Cortex of kidney (tissue), 1 donor: ENCODE measurements at places on chromosomes 11 and 22.

DNA sequence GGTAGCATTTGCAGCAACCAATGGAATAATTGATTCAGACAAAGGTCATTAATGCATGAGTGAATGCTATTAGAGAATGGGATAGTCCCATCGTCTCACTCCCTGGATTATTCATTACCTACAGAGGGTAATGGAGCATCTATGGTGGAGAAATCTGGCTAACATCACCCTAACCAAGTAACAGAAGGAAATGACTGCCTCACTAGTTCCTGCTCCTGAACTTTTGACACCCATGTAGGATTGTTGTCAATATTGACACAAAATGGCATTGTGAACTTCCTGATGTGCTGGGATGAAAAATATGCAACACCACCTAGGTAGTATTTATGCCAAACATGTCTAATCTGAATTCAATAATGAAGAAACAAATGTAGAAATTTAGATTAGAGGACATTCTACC lies 44.0 kb upstream of the KIRREL3 start:
- no peak for DNase-seq

- DNase-seq: no peak
Measured at GRCh38 chr11:122127020-122127419, 11.0 kb upstream of the BLID start.

DNA sequence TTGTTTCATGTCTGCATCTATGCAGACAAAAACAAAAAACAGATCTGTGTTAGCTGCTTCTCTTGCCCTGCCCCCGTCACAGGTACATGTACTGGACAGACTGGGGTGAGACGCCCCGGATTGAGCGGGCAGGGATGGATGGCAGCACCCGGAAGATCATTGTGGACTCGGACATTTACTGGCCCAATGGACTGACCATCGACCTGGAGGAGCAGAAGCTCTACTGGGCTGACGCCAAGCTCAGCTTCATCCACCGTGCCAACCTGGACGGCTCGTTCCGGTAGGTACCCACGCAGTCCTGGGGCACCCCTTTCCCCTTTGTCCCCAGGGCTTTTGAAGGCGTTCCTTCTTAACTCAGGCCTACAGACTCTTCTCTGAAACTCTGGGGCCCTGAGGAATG lies 45.2 kb downstream of the LRP5 start:
- DNase-seq: no peak

- no peak for DNase-seq
Measured at GRCh38 chr11:44149651-44150050, 54.2 kb downstream of the EXT2 start.

- no peak for DNase-seq
Measured at GRCh38 chr11:43419460-43419859, 60.7 kb downstream of the TTC17 start.

- DNase-seq: no peak
Measured at GRCh38 chr11:67273260-67273990, 7.2 kb downstream of the GRK2 start.

DNA sequence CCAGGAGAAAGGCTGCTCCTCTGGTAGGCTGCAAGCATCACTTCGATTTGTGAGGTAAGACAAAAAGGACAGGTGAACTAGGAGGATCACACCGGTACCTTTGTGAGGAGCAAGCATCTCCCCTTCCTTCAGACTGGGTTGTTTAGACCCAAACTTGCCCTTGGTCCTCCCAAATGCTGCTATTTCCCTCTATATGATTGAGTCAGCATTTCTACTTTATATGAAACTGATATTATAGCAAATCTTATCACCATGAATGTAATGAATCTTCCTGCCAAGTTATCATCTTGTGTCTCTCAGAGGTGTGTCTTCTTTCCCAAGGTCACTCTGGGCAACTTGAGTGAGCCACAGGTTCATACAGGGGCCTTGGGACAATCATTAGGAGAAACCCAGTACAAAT lies 61.0 kb downstream of the KIRREL3 start:
- no peak for DNase-seq

GRCh38 chr22:44995715-44996114 lies 14.1 kb downstream of the PHF21B start:
- DNase-seq: no peak

DNA sequence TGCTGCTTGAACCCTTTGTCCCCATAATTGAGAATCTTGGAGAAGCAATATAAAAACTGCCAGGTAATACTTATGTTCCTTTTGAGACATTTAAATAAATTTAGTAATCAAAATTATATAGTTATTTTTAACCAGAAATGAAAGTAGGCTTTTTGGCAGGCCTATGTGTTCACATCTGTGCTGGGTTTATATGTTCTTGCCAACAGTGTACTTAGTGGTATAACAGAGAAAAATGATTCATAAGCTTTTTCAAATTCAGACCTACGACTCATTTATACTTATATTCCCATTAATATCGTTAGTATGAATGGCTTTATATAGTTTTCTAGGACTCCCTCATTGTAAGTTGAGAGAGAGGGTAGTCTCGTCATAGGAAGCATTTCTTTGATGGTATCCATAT lies 79.0 kb downstream of the DDX10 start:
- DNase-seq: no peak

GRCh38 chr22:19723983-19724827 lies 866 bp downstream of the GP1BB start:
- no peak for DNase-seq

DNA sequence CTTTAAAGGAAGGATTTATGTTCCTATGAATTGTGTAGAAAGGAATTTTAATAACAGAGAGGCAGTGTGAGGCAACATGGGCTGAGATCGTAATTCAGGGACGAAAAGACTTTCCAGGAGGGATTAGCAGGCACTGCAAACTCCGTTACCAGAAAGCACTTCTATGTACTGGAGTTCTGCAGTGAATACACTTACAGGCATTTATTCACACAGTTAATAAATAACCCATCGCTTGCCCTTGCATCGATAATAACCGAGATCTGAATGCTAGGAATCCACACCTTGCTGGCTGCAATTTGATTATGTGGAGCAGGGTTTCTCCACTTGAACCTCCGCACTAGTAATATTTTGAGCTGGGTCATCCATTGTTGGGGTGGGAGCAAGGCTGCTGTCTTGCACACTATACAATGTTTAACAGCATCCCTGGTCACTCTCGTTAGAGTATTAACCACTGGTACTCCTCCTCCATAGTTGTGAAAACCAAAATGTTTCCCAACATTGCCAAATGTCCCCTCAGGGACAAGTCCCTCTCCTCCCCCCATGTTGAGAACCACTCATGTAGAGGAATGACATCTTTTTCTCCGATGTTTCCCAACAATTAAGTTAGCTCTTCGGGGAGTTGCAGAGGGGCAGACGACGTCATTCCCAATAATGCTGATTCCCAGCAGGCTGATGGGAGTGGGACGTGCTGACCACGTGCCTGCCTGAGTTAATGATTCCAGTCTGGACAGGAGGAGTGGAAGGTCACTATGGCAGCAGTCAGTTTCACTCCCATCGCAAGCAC lies 99.5 kb downstream of the SNX19 start:
- DNase-seq: no peak

- no peak for DNase-seq
Measured at GRCh38 chr11:65254724-65255123, 7.0 kb upstream of the POLA2 start.

- no peak for DNase-seq
Measured at GRCh38 chr11:64903291-64903833, 13.6 kb downstream of the ATG2A start.

DNA sequence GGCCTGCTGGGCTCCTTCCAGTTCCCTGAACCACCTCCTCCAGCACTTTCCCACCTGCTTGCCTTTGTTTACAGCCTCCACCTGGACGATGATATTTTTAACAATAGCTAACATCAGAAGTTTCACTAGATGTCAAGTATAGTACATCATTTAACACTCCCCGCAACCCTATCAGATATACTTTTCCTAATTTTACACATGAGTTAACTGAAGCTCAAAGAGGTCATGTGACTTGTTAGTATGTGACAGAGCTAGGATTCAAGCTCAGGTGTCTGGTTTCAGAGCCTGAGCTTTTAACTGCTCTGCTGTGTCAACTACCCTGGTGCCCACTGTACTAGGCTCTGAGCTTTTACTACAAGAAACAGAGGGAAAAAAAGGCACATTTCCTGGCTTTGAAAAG lies 14.3 kb upstream of the HPX start:
- no peak for DNase-seq

DNA sequence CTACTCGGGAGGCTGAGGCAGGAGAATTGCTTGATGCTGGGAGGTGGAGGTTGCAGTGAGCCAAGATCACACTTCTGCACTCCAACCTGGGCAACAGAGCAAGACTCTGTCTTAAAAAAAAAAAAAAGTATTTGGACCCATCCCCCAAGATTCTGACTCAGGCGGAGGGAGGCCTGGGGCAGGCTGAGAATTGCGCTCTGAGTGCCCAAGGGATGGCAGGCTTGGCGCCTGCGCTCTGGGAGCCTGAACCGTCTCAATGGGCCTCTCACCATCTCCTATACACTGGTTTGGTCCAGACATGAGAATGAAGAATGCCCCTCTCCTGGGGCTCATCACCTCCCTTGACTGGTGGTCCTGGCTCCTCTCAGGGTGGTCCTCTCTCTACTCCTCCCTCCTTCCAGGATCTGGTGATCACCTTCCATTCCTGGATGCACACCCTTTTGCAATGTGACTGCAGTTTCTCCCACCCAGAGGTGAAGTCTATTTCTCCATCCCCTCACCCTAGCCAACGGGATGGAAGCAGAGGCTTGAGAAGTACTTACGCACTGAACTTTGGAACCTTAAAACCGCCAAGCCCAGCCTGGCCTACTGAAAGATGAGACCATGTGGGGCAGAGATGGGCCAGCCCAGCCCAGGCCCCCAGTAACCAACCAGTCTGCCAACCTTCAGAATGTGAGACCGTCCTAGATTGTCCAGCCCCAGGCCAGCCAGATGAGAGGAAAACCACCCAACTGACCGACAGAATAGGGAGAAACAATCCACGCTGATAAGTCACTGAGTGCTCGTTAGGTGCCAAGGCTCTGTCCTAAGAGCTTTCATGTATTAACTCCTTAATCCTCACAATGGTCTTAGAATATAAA lies 4.9 kb downstream of the POLR3H start:
- no peak for DNase-seq

GRCh38 chr22:38981992-38982927 lies at the start of gene APOBEC3B:
TSS of gene APOBEC3B (plus strand) at chr22:38982347. CDS start at chr22:38982454, 107 bp downstream.
- no peak for DNase-seq

- DNase-seq: no peak
Measured at GRCh38 chr11:44774731-44775130, 48.0 kb downstream of the TSPAN18 start.

DNA sequence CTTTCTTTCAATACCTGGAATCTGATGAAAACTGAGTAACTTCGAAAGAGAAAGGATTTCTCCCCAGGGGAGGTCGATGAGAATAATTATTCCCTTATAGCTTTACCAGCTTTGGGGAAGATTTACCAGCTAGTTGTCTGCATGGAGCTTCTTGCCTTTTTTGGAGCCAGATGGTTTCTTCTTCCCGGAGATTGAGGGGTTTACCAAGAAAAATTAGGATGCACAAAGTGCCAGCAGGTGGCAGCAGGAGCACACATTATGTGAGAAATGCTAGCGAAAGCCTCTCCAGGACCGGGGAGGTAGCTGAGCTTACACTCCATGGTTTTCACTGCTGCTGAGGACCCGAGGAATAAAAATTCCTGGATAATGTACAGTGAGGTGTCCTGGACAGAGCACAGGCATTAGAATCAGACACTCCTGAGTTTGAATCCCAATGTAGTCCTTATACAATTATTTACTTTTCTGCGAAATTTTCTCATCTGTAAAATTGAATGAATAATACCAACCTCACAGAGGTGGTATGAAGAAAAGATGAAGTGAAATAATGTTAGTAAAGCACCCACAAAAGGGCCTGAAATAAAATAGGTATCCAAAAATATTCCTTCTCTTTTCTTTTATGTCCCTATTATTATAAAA lies 46.0 kb upstream of the PARVA start:
- DNase-seq: no peak

GRCh38 chr22:49218142-49218541 lies 609.5 kb downstream of the BRD1 start:
- DNase-seq: no peak

DNA sequence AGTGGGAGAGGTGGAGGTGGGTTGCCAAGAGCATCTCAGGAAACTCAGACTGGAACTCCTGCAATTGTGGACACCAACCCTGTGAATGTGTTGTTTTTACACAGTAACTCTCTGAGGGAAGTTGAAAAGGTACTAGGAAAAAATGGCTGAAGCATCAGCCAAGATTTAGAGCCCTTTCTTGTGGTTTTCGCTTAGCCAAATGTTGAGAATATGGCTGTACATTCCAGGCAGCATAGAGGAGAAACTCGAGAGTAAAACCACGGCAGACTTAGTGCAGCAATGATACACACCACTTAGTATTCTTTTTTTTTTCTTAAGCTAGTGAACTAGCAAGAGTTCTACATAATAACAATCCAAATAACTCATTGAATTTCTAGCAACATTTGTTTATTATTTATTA lies 309.7 kb upstream of the MTNR1B start:
- no peak for DNase-seq

- no peak for DNase-seq
Measured at GRCh38 chr11:57512646-57513451, 2.7 kb downstream of the SLC43A1 start.

DNA sequence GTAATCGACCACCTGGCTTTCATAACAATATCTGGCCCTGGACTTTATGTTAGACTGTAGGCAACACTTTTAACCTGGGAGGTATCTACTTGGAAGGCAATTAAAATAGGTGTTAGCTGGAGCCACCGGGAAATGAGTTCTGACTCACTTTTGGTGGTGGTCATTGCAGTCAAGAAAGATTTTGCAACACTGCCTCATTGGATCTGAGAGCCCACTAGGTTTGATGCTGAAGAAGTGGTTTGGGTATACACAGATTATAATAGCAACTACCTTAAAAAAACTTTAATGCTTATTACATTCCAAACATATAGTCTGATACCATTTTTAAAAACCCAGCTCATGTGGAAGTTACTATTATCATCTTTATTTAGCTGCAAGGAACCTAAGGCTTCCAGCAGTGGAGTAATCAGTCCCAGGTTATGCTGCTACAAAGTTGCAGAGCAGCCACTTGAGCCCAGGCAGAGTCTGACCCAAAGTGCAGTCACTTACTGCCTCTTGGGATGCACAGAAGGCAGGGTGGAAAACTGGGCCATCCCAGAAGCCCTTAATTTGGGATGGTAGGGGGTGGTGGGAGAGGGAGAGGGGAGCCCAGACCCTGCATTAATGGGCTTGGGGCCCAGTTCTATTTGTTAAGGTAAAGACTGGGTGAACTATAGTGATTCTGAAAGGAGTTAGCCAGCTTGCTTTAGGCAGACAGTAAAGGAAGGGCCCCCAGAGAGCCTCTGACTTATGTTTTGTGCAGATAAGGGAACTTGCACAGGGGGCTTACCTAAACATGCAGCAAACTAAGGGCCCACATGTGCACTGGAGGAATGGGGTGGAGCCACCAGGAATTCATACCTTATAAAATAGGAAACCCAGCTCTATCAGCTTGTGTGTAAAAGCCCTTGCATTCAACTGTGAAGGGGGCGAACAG lies 149.4 kb downstream of the SNX19 start:
- no peak for DNase-seq
